Neural crest cell (in vitro differentiated cells): ENCODE measurements at places on chromosomes 12 and 14. TPM values are rescaled to one million over a fixed set of nuclear protein-coding genes. Genes with fewer than 3 reads are reported as not detected.

GRCh38 chr12:28591831-28592230, 401.6 kb downstream of the CCDC91 start:
- H3K36me3 ChIP-seq, result peaks cover 11% of the 10 kb centered on the region
- H3K27ac ChIP-seq, result no peak overlapping the region
- no peaks in the 10 kb centered on the region for H3K4me1 ChIP-seq
- no peaks in the 10 kb centered on the region for H3K27me3 ChIP-seq

DNA sequence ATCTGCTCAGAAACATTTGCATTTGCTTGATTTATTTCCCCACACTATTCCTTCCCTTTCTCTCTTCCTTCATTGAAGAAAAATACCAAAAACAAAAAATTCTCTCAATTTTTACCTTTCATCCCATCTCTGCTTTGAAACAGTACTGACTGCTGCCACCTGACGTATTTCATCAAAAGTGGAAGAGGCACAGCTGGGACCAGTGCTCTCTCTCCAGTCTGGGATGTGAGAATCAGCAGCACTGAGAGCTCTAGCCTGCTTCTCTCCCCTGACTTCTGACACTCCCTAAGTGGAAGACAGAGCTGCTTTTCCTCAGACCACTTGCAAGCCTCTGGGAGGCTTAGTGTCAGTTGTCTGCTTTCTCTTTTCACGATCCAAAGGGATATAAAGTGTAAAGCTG, 36.9 kb downstream of the TTLL5 start:
- H3K27ac ChIP-seq, result peak overlapping the region; percentile 87
- no peak for DNase-seq
- H3K4me3 ChIP-seq, result no peak overlapping the region

GRCh38 chr14:59254146-59254910, 65.9 kb downstream of the DAAM1 start:
- H3K27me3 ChIP-seq, result no peaks in the 10 kb centered on the region
- no peak overlapping the region for H3K4me3 ChIP-seq
- peak overlapping the region; percentile 44 for H3K27ac ChIP-seq
- DNase-seq, result no peak
- peaks cover 2% of the 10 kb centered on the region for H3K36me3 ChIP-seq

- no peaks in the 10 kb centered on the region for H3K27me3 ChIP-seq
- no peaks in the 10 kb centered on the region for H3K36me3 ChIP-seq
- H3K4me1 ChIP-seq, result peaks cover 8% of the 10 kb centered on the region
- no peak overlapping the region for H3K4me3 ChIP-seq
- no peak for DNase-seq
Observed at GRCh38 chr14:104202259-104203070, 64.1 kb downstream of the KIF26A start.

DNA sequence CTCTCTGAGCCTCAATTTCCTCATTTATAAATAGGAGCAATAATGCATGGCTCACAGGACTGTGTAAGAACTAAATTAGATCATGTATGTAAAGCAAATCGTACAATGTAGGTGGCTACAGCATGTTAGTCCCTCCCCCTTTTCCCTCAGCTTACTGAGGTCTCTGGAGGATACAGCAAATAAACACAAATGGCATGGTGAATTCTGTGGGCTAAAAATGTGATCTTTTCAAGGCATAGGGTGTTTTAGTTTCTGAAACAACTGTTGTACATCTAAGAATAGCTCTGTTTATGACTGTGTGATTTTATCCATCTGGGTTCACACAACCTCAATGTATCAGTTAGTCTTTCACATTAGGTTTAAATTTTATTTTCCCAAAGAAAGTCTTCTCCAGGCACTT, 121.2 kb upstream of the PLEKHG7 start:
- H3K27me3 ChIP-seq, result no peaks in the 10 kb centered on the region
- H3K4me1 ChIP-seq, result peaks cover 17% of the 10 kb centered on the region
- no peak overlapping the region for H3K27ac ChIP-seq
- peaks cover 8% of the 10 kb centered on the region for H3K36me3 ChIP-seq

GRCh38 chr14:39364509-39364908, 67.7 kb downstream of the FBXO33 start:
- no peak overlapping the region for H3K4me3 ChIP-seq
- H3K36me3 ChIP-seq, result peaks cover 37% of the 10 kb centered on the region
- H3K27ac ChIP-seq, result no peak overlapping the region
- no peak for DNase-seq
- peaks cover 19% of the 10 kb centered on the region for H3K4me1 ChIP-seq
- H3K27me3 ChIP-seq, result no peaks in the 10 kb centered on the region

GRCh38 chr12:66241061-66242043, 52.3 kb downstream of the IRAK3 start:
- H3K4me3 ChIP-seq, result no peak overlapping the region
- no peak overlapping the region for H3K27ac ChIP-seq
- H3K4me1 ChIP-seq, result peaks cover 8% of the 10 kb centered on the region
- no peaks in the 10 kb centered on the region for H3K36me3 ChIP-seq

- no peaks in the 10 kb centered on the region for H3K27me3 ChIP-seq
- peak overlapping the region; percentile 42 for H3K4me3 ChIP-seq
- peak; percentile 92 for DNase-seq
- no peaks in the 10 kb centered on the region for H3K36me3 ChIP-seq
- peaks cover 10% of the 10 kb centered on the region for H3K4me1 ChIP-seq
Observed at GRCh38 chr14:78566026-78566858, 396.1 kb downstream of the NRXN3 start.

- H3K4me1 ChIP-seq, result peaks cover 19% of the 10 kb centered on the region
- H3K27ac ChIP-seq, result no peak overlapping the region
- no peaks in the 10 kb centered on the region for H3K36me3 ChIP-seq
- peaks cover 33% of the 10 kb centered on the region for H3K27me3 ChIP-seq
- DNase-seq, result no peak
Observed at GRCh38 chr12:49548822-49549648, 10.2 kb downstream of the KCNH3 start.

DNA sequence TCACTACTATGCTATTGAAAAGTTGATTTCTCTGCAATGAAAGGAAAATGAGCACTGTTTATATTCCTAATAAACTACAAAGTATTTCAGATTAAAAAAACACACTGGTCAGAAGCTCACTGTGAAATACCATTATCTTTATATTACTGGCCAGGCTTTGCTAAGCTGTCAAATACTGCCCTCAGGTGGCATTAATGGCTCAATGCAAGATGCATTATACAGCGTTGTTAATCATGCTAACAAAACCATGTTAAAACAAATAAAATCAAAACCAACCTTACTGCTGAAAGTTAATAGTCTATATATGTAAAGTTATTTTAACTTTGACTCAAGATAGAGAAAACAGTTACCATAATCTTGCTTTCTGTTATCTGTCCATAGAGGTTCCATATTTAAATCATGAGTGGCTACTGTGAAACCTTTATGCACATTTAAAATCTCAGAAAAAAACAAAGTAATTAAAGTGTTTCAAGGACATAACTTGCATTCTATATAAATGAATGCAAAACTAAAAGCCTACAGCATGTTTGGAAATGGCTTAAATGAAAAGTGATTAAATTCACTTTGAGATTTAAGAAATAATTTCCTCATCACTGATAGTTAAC, 121.7 kb downstream of the RALGAPA1 start:
- no peak overlapping the region for H3K4me3 ChIP-seq
- no peak overlapping the region for H3K27ac ChIP-seq
- H3K27me3 ChIP-seq, result no peaks in the 10 kb centered on the region
- no peaks in the 10 kb centered on the region for H3K4me1 ChIP-seq
- H3K36me3 ChIP-seq, result no peaks in the 10 kb centered on the region

GRCh38 chr14:105849933-105850626, 323.7 kb downstream of the TMEM121 start:
- no peaks in the 10 kb centered on the region for H3K27me3 ChIP-seq
- peaks cover 15% of the 10 kb centered on the region for H3K36me3 ChIP-seq
- DNase-seq, result no peak
- H3K4me1 ChIP-seq, result no peaks in the 10 kb centered on the region

- H3K36me3 ChIP-seq, result peaks cover 15% of the 10 kb centered on the region
- no peak for DNase-seq
- H3K27ac ChIP-seq, result peak overlapping the region; percentile 53
- no peaks in the 10 kb centered on the region for H3K4me1 ChIP-seq
Observed at GRCh38 chr14:105659935-105660527, 133.6 kb downstream of the TMEM121 start.

- no peak for DNase-seq
- no peaks in the 10 kb centered on the region for H3K36me3 ChIP-seq
- H3K27me3 ChIP-seq, result no peaks in the 10 kb centered on the region
- H3K4me3 ChIP-seq, result no peak overlapping the region
Observed at GRCh38 chr14:101711041-101711856, 50.3 kb upstream of the PPP2R5C start.

DNA sequence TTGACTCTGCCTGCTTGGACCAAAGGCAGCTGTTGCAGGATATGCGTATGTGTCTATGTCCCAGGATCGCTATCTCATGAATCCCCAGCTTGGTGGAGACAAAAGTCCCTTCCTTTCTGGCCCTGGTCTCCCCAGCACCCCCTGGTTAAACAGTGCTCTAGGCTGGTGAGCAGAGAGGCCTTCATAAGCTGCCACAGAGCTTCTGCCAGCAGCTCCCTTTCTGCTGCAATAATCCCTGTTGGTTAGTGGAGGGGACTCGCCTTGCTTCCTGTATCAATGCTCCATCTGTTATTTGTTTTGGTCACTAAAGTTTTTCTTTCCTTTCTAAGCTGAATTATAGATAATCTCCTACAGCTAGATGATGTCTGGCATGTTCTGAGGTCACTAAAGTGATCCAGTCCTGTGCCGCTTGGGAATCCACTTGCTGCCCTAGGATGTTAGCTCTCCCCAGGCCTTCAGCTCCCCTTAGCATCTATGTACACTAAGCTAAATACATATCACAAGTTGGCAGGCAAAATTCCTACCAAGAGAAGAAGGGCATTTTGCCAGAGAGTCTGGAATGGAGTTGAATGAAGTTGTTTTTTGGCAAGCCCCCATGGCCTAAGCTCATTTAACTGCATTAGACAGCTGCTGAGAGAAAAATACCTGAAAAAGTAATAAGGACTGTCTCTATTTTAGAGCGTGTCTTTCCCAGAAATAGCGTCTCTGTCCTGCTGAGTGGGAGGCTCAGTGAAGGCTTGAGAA, 47.8 kb downstream of the RDH12 start:
- no peak for DNase-seq
- peaks cover 25% of the 10 kb centered on the region for H3K36me3 ChIP-seq
- H3K4me1 ChIP-seq, result no peaks in the 10 kb centered on the region
- H3K27me3 ChIP-seq, result no peaks in the 10 kb centered on the region

- H3K4me1 ChIP-seq, result no peaks in the 10 kb centered on the region
- DNase-seq, result no peak
- H3K4me3 ChIP-seq, result no peak overlapping the region
- H3K27ac ChIP-seq, result no peak overlapping the region
- H3K27me3 ChIP-seq, result peaks cover 70% of the 10 kb centered on the region
Observed at GRCh38 chr14:56731187-56731586, 79.1 kb downstream of the OTX2 start.

DNA sequence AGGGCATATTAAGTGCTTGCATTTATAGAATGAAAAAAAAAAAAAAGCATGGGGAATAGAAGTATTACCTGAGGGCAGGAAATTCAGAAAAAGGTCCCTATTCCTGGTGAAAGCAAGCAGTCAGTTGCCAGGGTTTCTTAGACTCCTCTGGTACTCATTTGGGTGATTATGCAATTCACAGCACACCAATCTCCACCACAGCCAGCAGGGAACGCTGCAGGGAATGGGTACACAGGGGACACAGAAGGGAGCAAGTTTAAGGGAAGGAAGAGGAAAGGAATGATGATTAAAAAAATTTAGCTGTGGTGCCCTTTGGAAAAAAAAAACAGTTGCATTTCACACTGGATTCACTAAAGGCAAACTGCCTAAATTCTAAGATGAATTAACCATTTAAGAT, 14.2 kb downstream of the BLTP3B start:
- peaks cover 9% of the 10 kb centered on the region for H3K4me1 ChIP-seq
- DNase-seq, result no peak
- H3K27ac ChIP-seq, result no peak overlapping the region
- H3K27me3 ChIP-seq, result no peaks in the 10 kb centered on the region
- H3K36me3 ChIP-seq, result peaks cover 4% of the 10 kb centered on the region
- H3K4me3 ChIP-seq, result no peak overlapping the region

- peak overlapping the region; percentile 3 for H3K27ac ChIP-seq
- H3K27me3 ChIP-seq, result no peaks in the 10 kb centered on the region
- H3K36me3 ChIP-seq, result no peaks in the 10 kb centered on the region
Observed at GRCh38 chr12:92362126-92362525, 216.5 kb upstream of the BTG1 start.

GRCh38 chr14:60197629-60198303, 32.6 kb upstream of the DHRS7 start:
- no peak for DNase-seq
- H3K4me1 ChIP-seq, result no peaks in the 10 kb centered on the region
- H3K27ac ChIP-seq, result no peak overlapping the region
- no peak overlapping the region for H3K4me3 ChIP-seq
- no peaks in the 10 kb centered on the region for H3K27me3 ChIP-seq
- peaks cover 5% of the 10 kb centered on the region for H3K36me3 ChIP-seq

GRCh38 chr12:30694412-30695198, 1.1 kb downstream of the IPO8 start:
- peak overlapping the region; percentile 91 for H3K27ac ChIP-seq
- peak overlapping the region; percentile 99 for H3K4me3 ChIP-seq
- peaks cover 41% of the 10 kb centered on the region for H3K4me1 ChIP-seq
- DNase-seq, result peak; percentile 18

- H3K27ac ChIP-seq, result no peak overlapping the region
- H3K4me1 ChIP-seq, result peaks cover 3% of the 10 kb centered on the region
- no peak overlapping the region for H3K4me3 ChIP-seq
- H3K27me3 ChIP-seq, result no peaks in the 10 kb centered on the region
- no peak for DNase-seq
Observed at GRCh38 chr14:36952689-36953088, 219.7 kb downstream of the SLC25A21 start.

- H3K4me1 ChIP-seq, result no peaks in the 10 kb centered on the region
- no peaks in the 10 kb centered on the region for H3K27me3 ChIP-seq
- no peaks in the 10 kb centered on the region for H3K36me3 ChIP-seq
- no peak overlapping the region for H3K4me3 ChIP-seq
- peak; percentile 8 for DNase-seq
Observed at GRCh38 chr12:64181430-64182291, 40.4 kb downstream of the KICS2 start.

DNA sequence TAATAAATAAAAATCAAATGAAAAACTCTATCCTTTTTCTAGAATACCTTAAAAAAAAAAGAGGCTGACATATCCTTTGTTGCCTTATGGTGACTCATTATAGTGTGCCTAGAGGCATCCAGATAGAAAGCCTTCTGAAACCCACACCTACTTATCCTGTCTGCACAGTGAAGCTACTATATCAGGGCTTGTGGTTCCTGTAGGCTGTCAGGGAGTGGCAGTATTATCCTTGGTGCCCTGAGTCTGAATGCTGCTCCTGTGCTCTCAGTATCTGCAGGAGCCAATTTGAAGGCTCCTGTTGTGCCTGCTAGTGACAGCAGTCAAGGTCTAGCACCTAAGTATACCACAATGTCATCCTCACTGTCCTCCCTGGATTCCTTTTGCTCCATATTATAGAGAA, 168.4 kb upstream of the AVPR1A start:
- H3K4me3 ChIP-seq, result no peak overlapping the region
- no peak overlapping the region for H3K27ac ChIP-seq
- H3K4me1 ChIP-seq, result no peaks in the 10 kb centered on the region
- H3K36me3 ChIP-seq, result no peaks in the 10 kb centered on the region

SMCO2 gene
- not detected in 2 replicates for total RNA-seq

KRT71 gene
- total RNA-seq, result not detected in 2 replicates

EVL gene
- total RNA-seq, result 197 and 218 TPM in 2 replicates

NUBPL gene
- 13.2 and 13.8 TPM in 2 replicates for total RNA-seq

AICDA gene
- not detected in 2 replicates for total RNA-seq

LMO3 gene
- 26.5 and 34.1 TPM in 2 replicates for total RNA-seq

SPIC gene
- total RNA-seq, result not detected in 2 replicates

DAO gene
- total RNA-seq, result not detected in 2 replicates

GTF2A1 gene
- 42.0 and 42.7 TPM in 2 replicates for total RNA-seq

LALBA gene
- not detected in 2 replicates for total RNA-seq

RIPK3 gene
- not detected in 2 replicates for total RNA-seq

RIMBP2 gene
- total RNA-seq, result 4.5 and 5.9 TPM in 2 replicates

GPRC5D gene
- not detected in 2 replicates for total RNA-seq

DTX3 gene
- 74.7 and 75.6 TPM in 2 replicates for total RNA-seq

SYCP3 gene
- 0.36 TPM in 1 of 2 replicates, not detected in the other for total RNA-seq

RIN3 gene
- 12.1 and 12.7 TPM in 2 replicates for total RNA-seq
